Lung microvascular endothelial cell (primary cell): ENCODE measurements at places on chromosomes 12 and 14. TPM values are rescaled to one million over a fixed set of nuclear protein-coding genes. Genes with fewer than 3 reads are reported as not detected.

DCAF4 gene
- 3.7 and 6.7 TPM in 2 replicates for total RNA-seq

- DNase-seq: no peak
Observed at GRCh38 chr14:23469906-23470403, 452 bp downstream of the NGDN start.

GPR162 gene
- 0.20 and 0.87 TPM in 2 replicates for total RNA-seq

RPGRIP1 gene
- 0.20 and 0.22 TPM in 2 replicates for total RNA-seq

DNA sequence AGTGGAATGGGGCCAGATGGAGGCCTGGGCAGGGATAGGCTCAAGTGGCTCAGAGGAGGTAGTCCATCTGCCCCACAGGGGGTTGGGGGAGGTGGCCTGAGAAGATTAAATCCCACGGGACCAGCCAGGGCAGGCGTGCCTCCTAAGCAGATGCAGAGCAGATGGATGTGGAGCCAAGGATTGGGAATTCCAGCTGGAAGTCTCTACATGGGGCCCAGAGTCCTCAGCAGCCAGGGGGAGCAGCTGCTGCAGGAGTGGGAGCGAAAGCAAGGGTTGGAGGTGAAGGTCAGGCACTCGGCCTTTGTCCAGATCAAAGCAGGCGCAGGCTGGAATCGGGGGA is 42.4 kb upstream of the VRK1 start:
- DNase-seq: no peak

DNA sequence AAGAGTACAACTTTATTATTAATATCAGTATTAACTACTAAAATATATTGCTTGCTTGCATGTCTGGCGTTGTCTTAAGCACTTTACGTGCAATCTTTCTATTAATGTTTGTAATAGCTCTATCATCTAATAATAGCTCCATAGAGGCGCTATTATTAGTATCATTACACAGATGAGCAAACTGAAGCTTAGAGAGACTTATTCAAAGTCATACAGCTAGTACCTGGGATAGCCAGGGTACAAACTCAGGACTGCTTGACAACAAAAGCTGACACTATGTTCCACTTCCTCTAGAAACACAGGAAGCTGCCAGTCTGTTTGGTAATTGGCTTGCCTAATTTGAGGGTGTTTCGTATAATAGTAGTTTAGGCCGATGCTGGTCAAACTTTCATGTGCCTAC is 523.2 kb downstream of the RMST start:
- DNase-seq: no peak

PLEK2 gene
- total RNA-seq: 0.20 and 5.9 TPM in 2 replicates

- no peak for DNase-seq
Observed at GRCh38 chr12:5830111-5830510, 114.9 kb downstream of the ANO2 start.

- peak; percentile 96 for DNase-seq
Observed at GRCh38 chr12:113222730-113223531, 1.7 kb downstream of the TPCN1 start.

RHEBL1 gene
- total RNA-seq: 1.2 and 1.5 TPM in 2 replicates

GRCh38 chr12:64696080-64696741 is 63.0 kb downstream of the GNS start:
- DNase-seq: peak; percentile 53

DNA sequence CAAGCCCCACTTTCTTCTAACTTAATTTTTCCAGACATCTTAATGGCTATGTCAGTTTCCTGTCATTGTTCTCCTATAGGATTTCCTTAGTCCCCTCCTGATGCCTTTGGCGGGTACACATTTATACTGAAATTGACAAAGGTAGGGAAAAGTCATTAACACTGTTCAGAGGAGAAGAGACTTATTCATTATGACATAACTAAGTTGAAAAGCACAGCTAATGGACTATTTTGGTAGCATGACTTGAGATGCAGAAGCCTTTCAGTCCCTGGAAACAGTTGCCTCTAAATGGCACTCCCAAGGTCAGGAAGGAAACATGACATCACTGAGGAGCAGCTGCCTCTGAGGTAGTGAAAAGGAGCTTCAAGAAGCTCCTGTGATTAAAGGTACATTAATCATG is 317.5 kb upstream of the KITLG start:
- DNase-seq: peak; percentile 3

CLEC7A gene
- 0.20 and 0.22 TPM in 2 replicates for total RNA-seq

GRCh38 chr12:59431266-59431665 is 164.6 kb upstream of the SLC16A7 start:
- DNase-seq: no peak

INHBC gene
- not detected in 2 replicates for total RNA-seq

GRCh38 chr12:119589097-119589496 is 4.5 kb upstream of the TMEM233 start:
- peak; percentile 60 for DNase-seq

TMEM63C gene
- total RNA-seq: 0.44 and 0.79 TPM in 2 replicates

NPAS3 gene
- under 0.01 and 0.20 TPM in 2 replicates for total RNA-seq

DNA sequence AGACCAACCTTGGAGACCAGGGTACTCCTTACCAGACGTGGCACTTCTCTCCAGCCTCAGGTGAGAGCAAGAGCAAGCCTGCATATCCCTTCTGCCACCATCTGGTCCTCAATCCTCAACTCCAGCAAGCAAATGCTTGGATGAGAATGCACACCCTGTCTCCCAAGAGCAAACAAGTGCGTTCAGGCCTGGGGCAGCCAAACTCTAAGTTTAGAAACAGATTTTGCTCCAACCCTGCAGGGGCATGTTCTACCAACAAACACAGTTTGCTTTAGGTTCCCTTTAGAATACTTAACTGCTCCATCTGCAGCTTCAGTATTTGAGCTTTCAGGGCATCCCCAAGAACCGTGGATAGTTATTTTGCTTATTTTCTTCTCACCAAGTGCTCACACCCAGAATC is 55.9 kb upstream of the FICD start:
- no peak for DNase-seq

DNA sequence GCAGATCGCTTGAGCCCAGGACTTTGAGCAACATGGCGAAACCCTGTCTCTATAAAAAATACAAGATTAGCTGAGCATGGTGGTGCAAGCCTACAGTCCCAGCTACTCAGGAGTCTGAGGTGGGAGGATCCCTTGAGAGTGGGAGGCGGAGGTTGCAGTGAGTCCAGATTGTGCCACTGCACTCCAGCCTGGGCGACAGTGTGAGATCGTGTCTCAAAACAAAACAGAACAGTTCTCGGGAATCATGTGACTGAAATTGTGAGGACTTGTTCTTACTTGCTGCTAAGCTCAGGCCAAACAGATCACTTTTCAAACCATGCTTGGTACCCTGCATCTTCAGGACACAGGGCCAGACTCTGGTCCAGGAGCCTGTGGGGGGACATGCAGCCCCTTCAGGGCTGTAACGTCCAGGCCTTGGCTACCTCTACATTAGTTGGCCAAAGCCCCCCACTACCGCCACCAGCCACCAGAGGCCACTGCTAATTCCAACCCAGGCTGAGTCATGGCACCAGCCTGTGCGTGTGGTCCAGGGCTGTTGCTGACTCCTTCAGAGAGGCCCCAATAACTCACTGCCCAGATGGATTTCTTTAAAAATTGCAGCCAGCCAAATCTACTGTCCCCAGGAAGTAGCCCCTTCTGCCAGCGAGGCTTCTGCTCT is 33.4 kb upstream of the SYNDIG1L start:
- peak; percentile 60 for DNase-seq

GRCh38 chr14:100585448-100586152 is 1.6 kb downstream of the BEGAIN start:
- DNase-seq: no peak

GRCh38 chr14:34569750-34570149 is 30.2 kb upstream of the EAPP start:
- DNase-seq: no peak

DNA sequence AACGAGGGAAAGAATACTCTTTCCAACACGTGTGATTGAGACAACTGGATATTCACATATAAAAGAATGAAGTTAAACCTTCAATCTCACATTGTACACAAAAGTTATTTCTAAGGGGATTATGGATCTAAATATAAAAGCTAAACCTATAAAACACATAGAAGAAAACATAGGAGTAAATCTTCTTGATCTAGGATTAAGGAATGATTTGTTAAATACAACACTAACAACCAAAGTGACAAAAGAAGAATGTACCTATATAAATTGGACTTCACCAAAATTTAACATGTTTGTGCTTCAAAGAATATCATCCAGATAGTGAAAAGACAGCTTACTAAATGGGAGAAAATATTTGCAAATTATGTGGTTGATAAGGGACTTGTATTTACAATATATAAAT is 36.9 kb upstream of the DLGAP5 start:
- no peak for DNase-seq

GLS2 gene
- 0.20 TPM in 1 of 2 replicates, not detected in the other for total RNA-seq

LBHD2 gene
- total RNA-seq: not detected in 2 replicates

- DNase-seq: peak; percentile 8
Observed at GRCh38 chr14:35963209-35963608, 137.1 kb downstream of the BRMS1L start.

- no peak for DNase-seq
Observed at GRCh38 chr12:83793616-83794015, 1106.9 kb downstream of the TMTC2 start.
